Lower lobe of right lung (tissue), 2 donors: ENCODE measurements at places on chromosomes 3 and 15.

DNA sequence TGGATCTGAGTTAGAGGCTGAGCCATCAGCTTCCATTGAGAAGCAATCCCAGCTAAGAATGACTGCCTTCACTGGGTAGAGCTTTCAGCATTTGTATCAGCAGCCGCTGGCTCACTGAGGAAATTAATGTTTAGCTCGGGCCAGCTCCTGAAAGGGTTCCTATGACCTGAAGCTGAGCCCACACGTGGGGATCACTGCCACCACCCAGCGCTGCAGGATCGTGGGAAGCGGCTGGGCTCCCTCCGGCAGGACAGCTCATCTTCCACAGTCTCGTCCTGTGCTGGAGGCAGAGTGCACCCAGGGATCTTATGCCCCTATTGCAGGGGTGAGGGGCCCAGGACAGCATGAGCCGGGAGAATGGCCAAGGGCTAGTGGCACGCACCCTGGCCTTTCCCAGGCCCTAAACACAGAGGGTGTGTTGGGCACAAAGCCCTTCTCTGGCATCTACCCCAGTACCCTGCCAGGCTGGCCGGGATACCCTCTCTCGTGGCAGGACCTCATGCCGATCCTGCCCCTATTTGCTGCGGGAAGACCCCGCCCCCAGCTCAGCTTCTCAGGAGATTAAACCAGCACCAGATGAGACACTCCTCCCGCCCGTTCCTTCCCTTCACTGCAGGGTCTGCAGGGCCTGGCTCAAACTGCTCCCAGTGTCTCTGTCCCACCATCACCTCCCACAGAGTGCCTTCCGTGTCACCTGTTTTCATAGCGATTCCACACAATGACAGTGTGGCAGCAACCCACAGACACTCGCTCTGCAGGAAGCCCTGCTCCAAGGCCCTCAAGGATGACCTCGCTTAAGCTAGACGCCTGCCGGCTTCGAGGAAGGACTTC lies 28.5 kb downstream of the KLHL25 start:
- DNase-seq = no peak

- no peak for DNase-seq
These were observed 447.3 kb downstream of the TAFA4 start for GRCh38 chr3:68485051-68485450.

GRCh38 chr3:139780593-139780992 lies 102.8 kb upstream of the NMNAT3 start:
- DNase-seq = no peak

DNA sequence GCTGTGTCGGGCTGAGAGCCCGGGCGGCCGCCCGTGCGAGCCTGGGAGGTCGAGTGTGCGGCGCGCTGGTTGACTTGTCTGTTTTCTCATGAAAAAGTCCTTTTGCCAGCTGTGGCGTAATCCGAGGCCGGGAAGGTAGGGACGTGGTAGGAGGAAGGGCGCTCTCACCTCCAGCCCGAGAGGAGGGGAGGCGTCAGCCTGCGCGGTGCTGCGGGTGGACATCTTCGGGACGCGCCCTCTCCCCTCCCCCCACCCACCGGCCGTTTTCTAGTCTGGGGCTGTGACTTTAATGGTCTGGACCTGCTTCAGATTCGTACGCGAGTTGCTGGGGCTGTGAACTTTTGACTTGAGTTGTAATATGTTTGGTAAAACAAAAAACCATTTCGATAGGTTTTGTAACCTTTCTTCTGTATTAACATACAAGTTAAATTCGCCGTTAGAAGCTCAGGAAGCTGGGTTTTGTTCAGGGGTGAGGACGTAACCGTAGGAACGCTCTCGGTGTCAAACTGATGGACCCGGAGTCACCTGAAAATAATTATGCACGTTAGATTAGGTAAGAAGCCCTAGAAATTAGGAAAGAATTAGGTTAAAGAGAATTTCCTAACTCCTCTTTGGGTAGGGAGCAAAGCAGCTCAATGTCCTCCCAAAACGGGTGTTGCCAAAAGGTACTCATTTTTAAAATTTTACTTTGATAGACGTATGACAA lies 762 bp downstream of the NCK1 start:
- peak; percentile 80 for DNase-seq

- no peak for DNase-seq
These were observed 33.0 kb upstream of the TEX264 start for GRCh38 chr3:51637941-51638471.

DNA sequence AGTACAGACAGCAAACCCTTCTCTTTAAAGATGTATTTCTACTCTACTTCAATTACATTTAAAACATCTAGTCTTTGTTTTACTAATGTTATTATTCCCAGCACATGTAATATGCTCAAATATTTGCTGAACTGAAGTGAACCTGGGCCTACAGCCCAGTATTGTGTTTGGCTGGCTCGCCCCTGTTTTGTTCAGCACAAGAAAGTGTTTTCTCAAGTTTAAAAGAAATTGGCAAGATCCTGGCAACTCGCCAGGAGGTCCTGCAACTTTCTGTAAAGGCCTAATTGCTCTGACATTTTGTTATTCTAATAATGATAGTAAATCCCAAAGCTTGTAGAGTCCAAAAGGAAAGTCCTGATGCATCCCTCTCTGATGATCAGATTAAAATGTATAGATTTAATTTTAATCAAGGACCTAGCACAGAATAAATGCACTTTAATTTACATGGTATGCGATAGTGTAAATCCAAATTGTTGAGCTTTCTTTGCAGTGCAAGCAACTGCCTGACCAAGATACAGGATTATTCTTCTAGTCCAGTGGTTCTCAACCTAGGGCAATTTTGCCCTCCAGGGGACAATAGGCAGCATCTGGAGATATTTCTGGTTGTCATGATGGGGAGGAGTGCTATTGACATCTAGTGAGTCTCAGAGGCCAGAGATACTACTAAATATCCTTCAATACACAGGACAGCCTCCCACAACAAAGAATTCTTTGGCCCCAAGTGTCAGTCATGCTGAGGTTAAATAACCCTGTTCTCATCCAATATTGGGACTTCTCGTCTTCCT lies 35.7 kb upstream of the TMOD3 start:
- DNase-seq = peak; percentile 48

- DNase-seq = no peak
These were observed 24.5 kb upstream of the IDH2 start for GRCh38 chr15:90126596-90127435.

- DNase-seq = no peak
These were observed 48.0 kb upstream of the RAB6B start for GRCh38 chr3:133943639-133944141.

- DNase-seq = peak; percentile 64
These were observed 1.5 kb downstream of the MEGF11 start for GRCh38 chr15:66251790-66252684.

GRCh38 chr3:140199743-140200142 lies 264.8 kb downstream of the CLSTN2 start:
- DNase-seq = no peak

- DNase-seq = no peak
These were observed 111.9 kb downstream of the BCHE start for GRCh38 chr3:165725296-165725695.

DNA sequence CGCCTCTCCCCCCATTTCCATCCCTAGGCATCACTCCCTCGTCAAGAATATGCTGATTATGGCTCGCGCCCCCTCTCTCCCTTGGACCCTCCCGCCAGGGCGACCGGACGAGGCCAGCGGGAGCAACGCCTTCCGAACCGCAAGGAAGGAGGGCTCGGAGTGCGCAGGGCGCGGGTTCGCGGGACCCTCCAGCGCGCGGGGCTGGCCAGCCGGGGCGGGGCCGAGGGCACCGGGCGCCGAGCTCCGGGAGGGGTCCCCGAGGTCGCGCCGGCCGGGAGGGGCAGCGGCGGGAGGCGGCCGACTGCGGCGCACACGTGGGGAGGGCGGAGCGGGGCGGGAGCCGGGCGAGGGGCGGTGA lies 483 bp downstream of the EHD4 start:
- DNase-seq = no peak

DNA sequence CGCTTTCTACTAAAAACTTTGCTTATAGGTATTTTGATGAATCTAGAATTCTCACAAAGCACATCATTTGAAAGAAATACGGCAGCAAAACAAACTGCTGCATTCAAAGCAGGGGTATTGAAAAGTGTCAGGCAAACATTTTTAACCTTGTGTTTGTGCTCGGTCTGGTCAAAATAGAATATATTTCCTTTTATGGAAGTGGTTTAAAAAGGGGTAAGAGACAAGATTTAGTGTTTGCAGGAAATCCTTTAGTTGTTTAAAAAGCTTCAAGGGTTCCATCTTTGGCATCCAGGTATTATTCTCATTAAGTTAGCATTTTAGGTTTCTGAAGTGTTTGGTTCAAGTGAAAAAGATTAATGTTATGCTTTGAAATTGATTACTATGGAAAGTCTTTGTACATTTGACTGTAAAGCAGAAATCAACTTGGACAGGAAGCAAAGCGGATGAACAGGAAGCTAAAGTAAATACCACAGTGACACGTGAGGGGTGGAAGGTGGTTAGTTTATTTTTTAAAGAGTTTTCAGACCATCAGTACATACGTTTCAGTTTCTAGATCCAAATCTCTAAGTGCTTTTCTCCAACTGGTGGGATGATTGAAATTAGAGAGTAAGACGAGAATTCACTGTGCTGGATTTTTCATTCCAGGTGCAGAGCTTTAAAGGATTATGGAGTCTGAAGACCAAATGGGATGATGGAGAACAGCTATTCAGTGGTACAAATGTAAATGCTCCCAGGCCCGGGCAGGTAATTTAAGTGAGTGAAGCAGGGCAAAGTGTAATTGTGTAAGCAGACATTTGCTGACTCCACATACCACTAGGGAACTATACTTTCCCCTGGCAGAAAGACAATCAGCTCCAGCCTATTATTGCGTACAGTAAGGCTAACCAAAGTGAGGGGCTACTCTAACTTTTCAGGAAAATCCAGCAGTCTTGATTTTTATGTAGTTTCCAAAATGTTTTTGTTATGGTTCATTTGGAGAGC lies 341.8 kb upstream of the TBL1XR1 start:
- DNase-seq = no peak

- no peak for DNase-seq
These were observed 19.2 kb upstream of the KPNA1 start for GRCh38 chr3:122533931-122534334.

DNA sequence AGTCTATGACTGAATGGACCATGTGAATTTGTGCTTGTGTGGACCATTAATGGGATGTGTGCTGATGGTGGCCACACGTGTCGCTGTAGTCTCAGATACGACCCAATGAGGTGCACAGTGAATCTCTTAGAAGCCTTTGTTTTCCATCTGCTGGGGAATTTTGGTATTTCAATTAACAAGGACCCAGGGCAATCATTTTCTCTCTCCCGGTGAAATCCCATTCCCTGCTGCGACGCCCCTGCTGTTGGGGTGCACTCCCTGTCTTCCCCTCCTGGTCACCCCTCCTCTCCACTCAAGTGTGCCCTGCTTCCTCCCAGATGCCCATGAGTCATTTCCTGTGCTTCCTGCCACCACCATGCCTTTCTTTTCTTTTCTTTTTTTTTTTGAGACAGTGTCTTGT lies 32.7 kb downstream of the EBLN2 start:
- no peak for DNase-seq
